ENCODE measurements at places on chromosomes 5 and 9.
A peak's percentile ranks its signal among the peaks of the same experiment; 100 is the strongest.

GRCh38 chr9:115883467-115884329, 269.9 kb upstream of the PAPPA start:
- peak; percentile 35 for DNase-seq

DNA sequence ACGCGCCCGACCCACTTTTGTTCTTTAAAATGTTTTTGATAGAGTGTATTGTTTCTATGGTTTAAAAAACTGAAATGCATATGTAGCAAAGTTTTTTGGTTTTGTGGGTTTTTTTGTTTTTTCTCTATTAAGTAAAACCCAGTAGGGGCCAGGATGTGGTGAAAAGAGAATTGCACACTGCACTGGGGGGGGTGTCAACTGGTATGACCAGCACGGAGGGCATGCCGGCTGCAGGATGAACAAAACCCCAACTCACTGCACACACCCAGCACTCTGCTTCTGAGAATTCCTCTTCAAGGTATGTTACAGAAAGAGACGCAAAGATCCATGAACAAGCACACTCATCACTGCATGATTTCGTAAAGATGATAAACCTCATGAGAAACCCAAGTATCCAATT, 75.0 kb downstream of the STK10 start:
- no peak for DNase-seq

DNA sequence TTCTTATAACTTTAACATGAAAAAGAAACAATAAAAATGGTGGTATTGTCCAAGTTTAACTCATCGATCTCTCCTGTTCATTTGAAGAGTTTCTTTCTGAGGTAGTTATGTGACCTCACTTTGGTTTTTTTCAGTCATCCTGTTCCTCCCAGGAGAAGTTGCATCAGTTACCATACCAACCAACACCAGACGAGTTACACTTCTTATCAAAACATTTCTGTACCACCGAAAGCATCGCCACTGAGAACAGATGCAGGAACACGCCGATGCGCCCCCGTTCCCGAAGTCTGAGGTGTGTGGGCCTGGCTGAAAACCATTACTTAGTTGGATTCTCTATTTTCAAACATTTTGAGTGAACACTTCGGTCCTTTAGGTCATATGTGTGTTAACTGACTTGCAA, 96.3 kb downstream of the CD180 start:
- no peak for DNase-seq

- DNase-seq = no peak
These were observed 68.3 kb upstream of the SHB start for GRCh38 chr9:38137342-38137741.

DNA sequence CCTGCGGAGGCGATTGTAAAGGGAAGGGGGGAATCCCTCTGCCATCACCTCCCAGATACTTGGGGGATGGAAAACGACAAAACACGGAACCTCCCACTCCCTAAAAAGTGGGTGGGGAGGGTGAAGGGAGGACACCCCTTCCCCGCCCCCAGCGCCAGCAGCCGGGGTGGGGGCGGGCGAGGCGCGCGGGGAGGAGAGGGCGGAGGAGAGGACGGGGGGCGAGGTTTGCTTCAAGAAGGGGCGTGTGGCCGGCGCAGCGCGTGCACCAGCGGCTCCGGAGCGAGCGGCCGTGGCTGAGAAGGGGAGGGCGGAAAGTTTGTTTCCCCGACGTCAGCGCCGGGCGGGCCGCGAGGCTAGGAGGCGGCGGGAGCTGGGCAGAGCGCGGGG, at the start of gene PRRX2:
Gene PRRX2, plus strand, starts transcription at position 259 of the 387 bp plus-strand sequence. CDS start 221 bp downstream, outside the sequence.
- no peak for DNase-seq
